ENCODE measurements at places on chromosomes 16 and 17.
A peak's percentile ranks its signal among the peaks of the same experiment; 100 is the strongest.

DNA sequence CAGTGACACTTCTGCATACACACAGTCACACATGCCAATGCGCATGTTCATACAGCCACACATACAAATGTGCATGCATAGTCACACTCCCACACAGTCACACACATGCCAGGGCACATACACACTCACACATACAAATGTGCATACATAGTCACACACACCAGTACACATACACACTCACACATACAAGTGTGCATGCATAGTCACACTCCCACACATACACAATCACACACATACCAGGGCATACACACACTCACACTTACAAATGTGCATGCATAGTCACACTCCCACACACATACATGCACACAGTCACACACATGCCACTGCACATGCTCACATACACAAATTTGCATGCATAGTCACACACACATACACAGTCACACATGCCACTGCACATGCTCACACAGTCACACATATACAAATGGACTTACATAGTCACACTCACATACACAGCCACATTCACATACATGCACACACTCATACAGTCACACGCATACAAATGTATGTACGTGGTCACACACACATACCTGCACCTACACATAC is 84.2 kb downstream of the SOCS1 start:
- DNase-seq: peak; percentile 2

- DNase-seq: no peak
These were observed 18.7 kb upstream of the JPH3 start for GRCh38 chr16:87583453-87584131.

DNA sequence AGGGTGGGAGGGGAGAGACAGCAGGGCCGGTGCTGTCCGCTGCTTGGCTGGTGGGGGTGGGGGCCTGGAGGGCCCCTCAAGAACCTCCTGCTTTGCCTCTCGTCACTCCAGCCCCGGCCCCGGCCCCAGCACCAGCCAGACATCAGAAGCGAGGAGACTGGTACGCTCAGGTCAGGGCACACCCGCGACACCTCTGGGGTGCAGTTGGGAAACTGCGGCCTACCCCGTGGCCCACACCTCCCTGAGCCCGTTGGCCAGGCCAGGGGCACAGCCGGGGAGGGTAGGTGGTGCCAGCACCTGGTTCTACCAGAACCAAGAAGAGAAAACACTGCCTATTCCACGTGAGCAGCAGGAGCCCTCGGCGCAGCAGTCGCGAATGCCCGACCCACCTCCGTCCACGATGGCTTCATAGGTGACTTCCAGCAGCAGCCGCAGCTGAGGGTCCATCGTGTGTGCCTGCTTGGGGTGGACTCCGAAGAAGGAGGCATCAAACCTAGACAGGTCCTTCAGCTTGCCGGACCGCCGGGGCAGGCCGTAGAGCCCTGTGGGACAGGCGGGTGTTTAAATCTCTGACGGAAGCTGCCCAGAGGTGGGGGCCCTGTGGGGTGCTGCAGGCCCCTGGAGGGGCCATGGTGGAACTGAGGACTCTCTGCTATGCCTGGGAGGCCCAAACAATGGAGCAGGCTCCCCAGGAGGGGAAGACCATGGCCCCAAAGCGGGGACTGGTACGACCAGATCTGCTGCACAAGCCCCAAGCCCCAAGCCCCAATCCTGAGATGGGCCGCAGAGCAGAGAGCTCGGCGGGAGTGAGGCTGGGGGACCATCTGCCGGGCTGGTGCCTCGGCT is 2.9 kb downstream of the FASN start:
- no peak for DNase-seq

GRCh38 chr17:65532101-65532890 is 29.2 kb downstream of the AXIN2 start:
- no peak for DNase-seq

- DNase-seq: no peak
These were observed 1.8 kb downstream of the SHBG start for GRCh38 chr17:7631398-7632380.

DNA sequence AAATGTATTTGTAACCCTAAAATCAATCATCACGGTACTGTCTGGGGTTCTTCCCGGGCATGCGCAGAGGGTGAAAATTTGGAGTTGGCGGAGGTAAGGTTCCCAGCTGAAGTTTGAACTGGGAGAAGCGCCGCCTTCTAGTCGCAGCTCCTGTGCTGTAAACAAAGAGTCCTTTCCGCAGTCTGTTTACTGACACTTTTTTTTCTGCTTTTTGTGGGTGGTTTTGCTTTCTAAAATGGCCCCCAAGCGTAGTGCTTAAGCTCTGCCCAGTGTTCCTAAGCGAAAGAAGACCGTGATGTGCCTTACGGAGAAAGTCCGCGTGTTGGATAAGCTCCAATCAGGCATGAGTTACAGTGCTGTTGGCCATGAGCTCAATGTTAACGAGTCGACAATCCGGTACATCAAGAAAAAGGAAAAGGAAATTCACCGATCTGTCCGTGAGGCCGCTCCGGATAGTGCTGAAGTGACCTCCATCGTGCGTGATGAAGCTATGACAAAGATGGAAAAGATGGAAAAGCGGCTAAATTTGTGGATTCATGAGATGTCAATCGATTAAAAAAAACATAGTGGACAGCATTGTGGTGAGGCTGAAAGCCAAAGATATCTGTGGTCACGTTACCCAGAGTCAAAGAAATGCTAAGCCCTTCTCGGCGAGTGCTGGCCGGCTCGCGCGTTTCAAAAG is 570 bp upstream of the CFDP1 start:
- DNase-seq: peak; percentile 64

DNA sequence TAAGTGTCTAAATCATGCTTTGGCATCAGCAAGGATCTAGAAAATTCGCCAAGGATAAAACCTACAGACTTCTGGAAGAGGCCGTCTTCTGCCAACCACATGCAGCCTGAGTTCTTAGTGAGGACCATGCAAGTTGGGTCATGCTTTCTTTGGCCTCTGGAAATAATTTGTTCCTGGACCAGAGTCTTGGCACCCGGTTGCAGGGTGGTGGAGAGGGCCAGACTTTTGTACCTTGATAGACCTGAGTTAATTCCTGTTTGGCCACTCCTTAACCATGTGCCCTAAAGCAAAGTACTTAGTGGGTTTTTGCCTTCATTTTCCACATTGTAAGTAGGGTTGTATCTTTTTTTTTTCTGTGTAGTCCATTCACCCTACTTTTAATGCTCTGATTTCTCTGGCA is 283.4 kb upstream of the IRX5 start:
- no peak for DNase-seq

DNA sequence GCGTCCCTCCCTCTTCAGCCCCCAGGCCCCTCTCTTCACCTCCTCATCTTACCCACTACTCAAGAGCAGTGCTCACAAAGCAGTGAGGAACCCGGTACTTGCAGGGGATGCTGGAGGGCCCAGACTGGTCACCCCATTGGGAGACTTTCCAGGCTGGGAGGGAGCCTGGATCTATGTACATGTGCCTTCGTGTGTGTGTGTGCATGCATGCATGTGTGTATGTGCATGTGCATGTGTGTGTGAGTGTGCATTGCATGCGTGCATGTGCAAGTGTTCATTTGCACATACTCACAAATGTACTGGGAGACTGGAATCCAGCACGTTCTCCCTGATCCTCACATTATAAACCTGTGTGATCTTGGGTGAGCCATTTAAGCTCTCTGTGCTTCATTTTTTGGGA is 696.0 kb upstream of the EEF2KMT start:
- no peak for DNase-seq

- DNase-seq: peak; percentile 39
These were observed 482.6 kb downstream of the NPIPA7 start for GRCh38 chr16:16861546-16861945.

DNA sequence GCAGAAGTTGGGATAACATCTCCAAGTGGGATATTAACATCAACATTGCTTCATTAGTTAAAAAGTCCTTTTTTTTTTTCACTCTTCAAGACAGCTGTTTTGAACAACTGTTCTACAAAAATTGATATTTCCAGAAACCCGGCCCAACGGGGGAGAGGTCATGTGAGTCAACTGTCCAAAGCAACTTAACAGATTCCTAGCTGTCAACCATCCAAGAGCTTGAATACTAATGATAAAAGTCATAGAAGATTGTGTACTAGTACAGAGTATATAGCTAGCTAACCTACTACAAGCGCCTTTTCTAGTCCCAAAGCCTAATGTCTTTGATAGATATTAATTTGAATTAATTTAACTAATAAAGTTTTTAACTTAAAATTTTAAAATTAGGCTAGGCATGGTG is 172.0 kb downstream of the CYB561 start:
- peak; percentile 58 for DNase-seq

- DNase-seq: no peak
These were observed 269.0 kb downstream of the ABCC12 start for GRCh38 chr16:47886631-47887415.

DNA sequence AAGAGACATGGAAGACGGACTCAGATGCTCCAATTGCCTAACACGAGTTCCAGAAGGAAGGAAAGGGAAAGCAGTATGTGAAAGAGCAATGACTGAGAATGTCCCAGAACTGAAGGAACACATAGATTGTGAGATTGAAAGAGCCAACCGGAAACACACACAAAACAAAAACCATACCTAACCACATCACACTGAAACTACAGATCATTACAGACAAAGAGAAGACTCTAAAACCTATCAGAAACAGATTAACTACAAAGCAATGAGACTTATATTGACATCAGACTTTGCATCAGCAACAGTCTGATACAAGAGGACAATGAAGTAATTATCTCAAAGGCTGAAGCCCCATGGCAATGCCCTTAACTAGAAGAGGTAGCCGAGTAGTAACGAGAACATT is 45.6 kb upstream of the CLEC18B start:
- DNase-seq: no peak

- peak; percentile 62 for DNase-seq
These were observed 44.0 kb downstream of the TUBD1 start for GRCh38 chr17:59848778-59849177.

DNA sequence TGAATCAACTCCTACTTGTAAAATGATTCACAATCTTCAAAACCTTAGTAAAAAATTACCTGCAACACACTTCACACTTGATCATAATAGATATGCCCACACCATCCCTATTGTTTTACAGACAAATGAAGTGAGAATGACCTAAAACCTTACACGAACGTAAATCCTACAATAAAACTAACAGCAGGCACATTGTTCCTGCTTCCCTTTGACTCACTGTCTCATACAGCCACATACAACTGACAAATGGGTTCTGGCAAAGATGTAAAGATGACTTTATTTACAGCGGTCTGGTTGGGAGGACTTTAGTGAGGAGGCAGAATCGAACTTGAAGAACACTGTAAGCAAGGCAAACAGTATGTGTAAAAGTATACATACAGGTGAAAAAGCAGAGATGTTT is 188.7 kb downstream of the MYO1D start:
- DNase-seq: no peak

DNA sequence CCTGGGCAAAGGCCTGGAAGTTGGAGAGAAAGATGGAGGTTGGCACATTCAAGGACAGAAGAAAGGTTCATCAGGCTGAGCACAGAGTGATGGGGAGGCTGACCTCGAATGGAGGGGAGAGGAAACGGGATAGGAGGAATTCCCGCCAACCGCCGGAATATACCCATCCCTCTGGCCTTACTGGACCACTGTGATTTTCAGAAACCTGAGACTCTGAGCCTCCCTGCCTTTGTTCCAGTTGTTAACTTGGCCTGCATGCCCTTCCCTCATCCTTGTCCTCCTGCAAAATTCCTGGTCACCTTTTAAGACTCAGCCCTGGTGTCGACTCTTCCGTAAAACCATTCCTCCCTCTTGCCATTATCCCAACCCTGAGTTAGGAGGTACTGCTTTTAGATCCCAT is 107.6 kb downstream of the VAT1L start:
- no peak for DNase-seq

GRCh38 chr16:64225696-64226095 is 896.2 kb downstream of the CDH11 start:
- no peak for DNase-seq

- DNase-seq: no peak
These were observed 146.1 kb upstream of the HSBP1 start for GRCh38 chr16:83661656-83662055.

- DNase-seq: no peak
These were observed 12.3 kb upstream of the MC1R start for GRCh38 chr16:89906140-89907025.

DNA sequence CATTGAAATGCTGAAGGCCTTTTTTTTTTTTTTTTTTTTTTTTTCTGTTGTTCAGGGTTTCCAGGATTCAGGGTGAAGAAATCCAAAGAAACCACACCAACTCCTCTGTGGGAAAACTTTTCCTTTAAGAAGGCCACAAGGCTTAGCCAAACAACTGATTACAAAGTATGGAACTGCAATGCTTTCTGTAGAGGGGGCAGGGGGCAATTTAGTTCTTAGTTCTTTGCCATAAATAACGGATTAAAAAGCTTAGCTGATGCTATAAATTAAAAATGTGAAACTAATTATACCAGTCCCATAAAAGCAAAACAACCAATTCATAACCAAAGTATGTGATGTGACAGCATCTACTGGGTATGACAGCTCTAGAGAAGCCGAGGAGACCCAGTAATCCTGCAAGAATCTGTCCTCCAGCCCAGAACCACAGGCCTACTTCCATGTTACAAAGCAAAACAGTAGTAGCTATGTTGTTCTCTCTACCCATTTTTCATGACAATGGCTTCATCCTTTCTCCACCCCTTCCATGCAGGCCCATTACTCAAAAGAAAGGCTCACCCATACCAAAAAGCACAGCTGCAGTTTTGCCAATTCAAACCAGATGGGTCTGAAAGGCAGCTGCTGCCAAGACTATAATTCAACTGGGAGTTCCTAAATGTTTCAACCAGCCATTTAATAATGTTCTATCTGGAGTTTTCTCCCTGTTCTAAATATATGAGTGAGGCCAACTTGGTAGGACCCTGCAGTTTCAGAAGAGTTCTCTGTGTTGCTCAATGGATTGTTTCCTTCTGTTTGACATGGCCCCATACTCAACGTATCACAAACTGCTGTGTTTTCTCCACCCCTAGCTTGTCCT is 167.1 kb upstream of the ZFHX3 start:
- DNase-seq: no peak

DNA sequence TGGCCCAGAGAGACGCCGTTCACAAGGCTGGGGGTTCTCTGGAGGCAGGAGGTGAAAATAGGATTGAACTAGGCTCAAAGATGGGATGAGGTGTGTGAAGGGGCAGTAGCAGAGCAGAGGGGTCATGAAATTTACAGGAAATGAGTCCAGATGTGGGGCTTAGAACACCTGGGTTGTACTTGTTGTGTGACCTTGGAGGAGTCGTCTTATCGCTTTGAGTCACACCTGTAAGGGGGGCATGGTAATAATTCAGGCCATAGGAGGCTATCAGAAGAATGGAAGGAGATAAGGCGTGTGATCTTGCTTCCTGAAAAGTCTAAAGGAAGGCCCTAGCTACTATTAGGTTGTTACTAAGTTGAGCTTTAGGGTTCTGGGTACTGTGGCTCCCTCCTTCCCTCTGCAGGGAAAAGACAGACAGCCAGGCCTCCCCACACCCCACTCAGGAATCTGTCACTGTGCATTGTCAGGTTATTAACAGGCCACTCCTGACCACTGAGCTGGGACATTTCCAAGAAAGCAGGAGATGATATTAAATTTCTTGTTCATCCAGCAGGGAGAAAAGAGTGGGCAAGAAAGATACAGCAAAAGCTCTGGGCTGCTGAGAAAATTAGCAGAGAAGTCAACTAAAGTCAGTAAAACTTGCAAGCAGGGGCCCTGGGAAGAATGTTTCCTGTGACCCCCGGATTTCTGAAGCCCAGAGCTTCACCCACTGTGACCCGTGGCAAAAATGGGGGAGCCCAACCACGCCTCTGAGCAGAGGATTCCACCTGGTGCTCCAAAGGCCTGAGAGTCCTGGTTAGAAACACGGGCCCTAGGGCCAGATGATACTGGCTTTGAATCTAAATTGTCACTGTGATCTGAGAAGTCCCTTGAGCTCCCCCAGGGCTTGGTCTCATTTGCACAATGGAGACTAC is 6.0 kb upstream of the CDC42EP4 start:
- no peak for DNase-seq

Measured in heart left ventricle (tissue), 16 donors.